Right ventricle myocardium superior (tissue), 1 donor: ENCODE measurements at places on chromosomes 4 and X.

- no peak for DNase-seq
These were observed 37.9 kb upstream of the GALNT7 start for GRCh38 chr4:173130687-173131086.

GRCh38 chr4:146143888-146144287 is 31.6 kb upstream of the LSM6 start:
- DNase-seq: no peak

DNA sequence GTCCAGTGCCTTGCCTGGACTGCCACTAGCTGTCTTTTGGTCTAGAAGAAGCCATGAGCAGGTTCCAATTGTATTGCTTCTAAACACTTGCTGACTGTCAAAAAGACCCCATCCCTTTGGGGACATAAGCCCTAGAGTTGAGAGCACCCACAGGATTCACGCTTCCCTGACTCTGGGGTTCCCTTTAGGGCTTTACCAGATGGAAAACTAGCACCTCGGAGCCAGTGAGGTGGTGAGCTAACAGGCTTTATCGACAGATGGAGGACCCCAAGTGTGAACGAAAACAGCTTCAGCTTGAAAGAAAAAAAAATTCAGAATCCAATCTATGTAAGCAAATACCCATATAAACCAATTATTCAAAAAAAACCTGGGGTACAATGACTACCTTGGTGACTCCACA is 90.8 kb downstream of the NAA11 start:
- no peak for DNase-seq

- no peak for DNase-seq
These were observed 31.1 kb downstream of the FGFRL1 start for GRCh38 chr4:1042352-1043055.

- no peak for DNase-seq
These were observed 574.2 kb upstream of the CPEB2 start for GRCh38 chr4:14428125-14428524.

DNA sequence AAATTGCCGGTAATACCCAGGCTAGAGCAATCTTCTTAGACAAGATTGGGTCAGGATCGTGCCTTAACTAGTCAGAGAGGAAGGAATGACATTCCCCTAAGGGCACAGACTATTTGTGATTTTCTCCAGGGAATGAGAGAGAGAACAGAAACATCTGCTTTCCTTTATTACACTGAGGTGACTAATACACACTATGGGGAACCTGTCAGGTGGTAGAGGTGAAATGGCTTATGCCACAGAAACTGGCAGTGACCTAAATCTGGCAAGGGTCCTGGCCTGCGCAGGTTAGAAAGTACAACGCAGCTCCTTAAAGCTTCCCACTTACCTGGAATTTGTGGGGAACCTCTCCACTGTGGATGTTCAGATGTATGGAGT is 16.6 kb upstream of the HPGD start:
- DNase-seq: no peak

- DNase-seq: no peak
These were observed 60.8 kb downstream of the SPCS3 start for GRCh38 chr4:176380352-176381157.

DNA sequence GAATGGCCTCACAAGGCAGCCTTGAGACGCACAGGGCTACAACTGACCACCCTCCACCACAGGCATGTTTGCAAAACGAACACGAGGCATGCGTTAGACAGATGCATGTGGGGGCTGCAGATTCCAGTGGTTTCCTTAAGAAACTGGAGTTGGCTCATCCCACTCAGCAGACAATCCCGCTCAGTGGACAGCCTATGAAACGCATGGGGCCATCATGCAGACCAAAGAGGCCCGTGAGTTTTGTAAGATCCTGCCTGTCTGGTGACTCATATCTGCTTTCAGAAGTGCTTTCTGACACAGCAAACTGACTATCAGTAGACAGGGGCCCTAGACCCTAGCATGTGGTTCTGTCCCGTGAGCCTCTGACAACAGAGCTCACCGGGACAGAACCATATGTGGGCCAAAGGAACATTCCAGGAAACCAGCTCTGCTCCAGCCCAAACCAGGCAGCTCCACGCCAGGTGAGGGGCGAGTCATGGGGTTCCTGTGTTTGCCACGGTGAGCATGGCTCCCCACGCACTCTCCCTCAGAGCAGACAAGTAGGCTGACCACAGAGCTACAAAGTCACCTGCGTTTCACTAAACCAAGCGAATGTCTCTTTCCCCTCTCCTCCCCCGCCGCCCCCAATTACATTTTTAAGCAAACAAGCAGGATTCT is 74.4 kb downstream of the MTMR1 start:
- DNase-seq: no peak

DNA sequence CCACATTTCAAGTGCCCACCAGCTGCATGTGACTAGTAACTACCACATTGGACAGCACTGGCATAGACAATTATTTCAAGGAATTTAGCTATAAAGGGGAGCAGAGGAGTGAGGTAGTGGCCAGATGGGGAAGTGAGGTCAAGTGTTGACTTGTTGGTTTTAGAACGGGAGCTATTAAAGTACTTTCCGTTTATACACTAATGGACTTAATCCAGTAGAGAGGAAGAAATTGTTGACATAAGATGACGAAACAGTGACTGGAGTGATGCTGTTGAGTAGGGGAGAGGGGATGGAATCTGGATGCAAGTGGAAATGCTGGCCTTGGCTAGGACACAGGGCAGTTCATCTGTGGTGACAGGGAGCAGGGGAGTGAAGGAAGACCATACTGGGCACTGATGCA is 154.4 kb downstream of the AMMECR1 start:
- DNase-seq: no peak

GRCh38 chrX:25646156-25646555 is 492.0 kb upstream of the MAGEB18 start:
- no peak for DNase-seq

DNA sequence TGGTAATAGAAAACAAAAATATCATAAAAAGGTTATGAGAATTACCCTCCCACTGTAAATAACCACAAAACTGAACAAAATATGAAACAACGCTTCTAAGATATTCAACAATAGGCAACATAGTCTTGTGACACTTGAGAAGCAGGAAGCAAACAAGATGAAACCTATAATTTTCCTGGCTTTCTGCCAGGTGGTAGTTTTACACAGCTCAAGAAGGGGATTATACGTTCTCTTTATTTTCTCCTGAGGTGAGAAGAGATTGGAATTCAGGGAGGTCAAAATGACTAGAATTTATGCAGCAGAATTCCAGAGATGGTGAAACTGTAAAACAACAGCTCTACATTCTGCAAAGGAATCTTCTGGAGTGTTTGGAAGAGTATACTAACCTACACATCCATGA is 186.0 kb downstream of the HHIP start:
- DNase-seq: no peak

GRCh38 chr4:183870997-183871396 is 34.1 kb upstream of the STOX2 start:
- no peak for DNase-seq

DNA sequence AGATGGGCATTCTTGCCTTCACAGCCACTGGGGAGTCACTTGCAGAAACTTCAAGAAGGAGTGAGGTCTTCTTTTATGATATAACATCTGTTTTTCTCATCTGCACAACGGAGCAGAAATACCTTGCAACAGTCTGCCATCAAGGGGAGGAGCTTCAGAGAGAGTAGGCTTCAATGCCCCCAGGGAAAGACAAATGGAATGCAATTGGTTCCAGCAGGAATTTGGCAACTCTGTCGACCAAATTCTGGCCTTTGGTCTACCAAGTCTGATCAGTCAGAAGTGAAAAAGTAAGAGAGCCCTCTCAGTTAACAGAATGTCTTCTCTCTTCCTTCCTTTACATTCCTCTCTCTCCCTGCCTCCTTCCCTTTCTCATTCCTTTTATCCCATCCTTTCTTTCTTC is 229.3 kb downstream of the IDS start:
- no peak for DNase-seq

DNA sequence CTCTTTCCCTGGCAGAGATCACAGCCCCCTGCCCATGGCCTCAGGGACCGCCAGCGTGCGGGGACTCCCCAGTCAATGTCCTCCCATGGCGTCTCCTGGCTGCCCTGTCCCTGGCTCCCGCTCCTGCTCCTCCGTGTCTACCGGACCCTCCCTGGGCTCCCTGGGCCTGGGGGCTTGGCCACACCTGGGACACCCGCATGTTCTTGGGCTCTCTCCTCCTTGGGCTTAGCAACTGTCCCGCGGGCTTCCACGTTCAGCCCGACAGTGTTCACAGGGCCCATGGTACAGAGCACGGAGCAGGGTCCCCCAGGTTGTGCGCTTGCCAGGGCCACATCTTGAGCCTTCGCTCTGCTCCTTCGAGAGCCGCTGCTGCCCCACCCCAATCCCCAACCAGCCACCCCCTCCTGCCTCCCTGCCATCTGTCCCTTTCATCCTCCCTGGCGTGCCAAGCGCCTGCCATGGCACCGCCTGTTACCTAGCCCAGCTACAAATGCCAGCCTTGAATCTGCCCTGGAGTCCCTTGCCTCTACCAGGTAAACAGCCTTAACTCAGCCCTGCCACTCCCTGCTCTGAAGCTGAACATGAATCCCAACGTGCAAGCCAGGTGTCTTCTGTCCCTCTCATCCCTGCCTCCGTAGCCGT is 3.9 kb downstream of the AVPR2 start:
- no peak for DNase-seq

DNA sequence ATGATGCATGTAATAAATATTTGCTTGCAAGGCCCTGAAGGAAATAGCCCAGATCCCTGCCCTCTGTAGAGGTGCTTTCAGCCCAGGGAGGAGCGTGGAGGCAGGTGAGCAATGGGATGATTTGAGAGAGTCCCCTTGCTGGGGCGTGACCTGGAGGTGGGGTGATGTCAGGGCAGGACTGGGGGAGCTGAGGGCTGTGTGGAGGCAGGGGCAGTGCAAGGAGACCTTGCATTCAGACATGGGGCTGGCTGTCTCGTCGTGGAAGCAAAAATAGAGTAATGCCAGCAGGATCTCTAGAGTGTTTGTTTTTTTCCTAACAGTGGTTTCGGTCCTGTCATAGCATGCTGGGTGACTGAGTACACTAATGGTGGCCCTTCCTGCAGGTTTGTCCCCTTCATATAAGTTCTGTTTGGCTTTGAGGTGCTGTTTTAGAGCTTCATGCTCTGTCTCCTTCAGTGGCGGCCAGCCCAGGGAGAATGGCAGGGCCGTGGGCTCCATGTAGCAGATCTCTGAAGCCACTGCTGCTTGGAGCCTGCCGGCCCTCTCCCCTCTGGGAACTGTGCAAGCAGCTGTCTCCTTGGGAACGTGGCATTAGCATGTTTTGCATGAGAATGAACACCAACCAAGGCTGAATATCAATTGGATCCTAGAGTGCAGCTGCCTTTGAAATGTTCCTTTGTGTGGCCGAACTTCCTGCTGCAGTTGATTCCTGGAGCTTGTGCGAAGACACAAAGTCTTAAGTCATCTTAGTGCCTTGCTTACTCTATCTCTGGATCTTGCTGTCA is 39.3 kb upstream of the CLDN34 start:
- DNase-seq: no peak

GRCh38 chr4:99405433-99406115 is 29.6 kb downstream of the ADH7 start:
- DNase-seq: peak; percentile 40

- no peak for DNase-seq
These were observed 16.9 kb downstream of the STAP1 start for GRCh38 chr4:67575232-67576058.

DNA sequence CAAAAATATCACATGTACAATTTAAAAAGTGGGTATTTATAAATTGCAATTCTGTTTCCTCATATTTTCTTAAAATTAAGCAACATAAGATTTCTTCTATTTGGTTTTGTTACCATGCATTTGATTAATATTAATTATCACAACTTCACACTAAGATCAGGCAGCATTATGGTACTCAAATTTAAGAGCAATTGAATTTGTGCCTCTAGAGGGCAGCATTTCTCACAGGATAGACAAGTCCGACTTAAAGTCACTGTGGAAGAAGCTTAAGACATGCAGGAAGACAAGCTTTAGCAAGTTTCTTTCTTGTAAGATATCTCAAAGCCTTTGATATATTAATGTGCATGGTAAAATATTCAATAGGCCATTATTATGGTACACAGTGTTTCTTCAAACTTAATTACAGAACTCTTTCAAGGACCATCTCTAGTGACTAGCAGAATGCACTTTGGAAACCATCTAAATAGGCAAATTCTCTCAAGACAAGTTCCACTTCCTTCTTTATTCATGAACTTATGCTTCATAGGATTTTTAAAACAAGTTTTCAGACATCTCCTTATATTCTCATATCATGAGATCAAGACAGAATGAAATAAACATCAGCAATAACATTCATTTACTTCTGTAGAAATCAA is 35.0 kb downstream of the FBXW7 start:
- DNase-seq: no peak

GRCh38 chr4:100811046-100811445 is 293.2 kb upstream of the EMCN start:
- no peak for DNase-seq

- DNase-seq: no peak
These were observed 845.2 kb downstream of the PCDH18 start for GRCh38 chr4:136687118-136687517.

GRCh38 chr4:86840858-86841257 is 8.3 kb downstream of the SLC10A6 start:
- DNase-seq: no peak

DNA sequence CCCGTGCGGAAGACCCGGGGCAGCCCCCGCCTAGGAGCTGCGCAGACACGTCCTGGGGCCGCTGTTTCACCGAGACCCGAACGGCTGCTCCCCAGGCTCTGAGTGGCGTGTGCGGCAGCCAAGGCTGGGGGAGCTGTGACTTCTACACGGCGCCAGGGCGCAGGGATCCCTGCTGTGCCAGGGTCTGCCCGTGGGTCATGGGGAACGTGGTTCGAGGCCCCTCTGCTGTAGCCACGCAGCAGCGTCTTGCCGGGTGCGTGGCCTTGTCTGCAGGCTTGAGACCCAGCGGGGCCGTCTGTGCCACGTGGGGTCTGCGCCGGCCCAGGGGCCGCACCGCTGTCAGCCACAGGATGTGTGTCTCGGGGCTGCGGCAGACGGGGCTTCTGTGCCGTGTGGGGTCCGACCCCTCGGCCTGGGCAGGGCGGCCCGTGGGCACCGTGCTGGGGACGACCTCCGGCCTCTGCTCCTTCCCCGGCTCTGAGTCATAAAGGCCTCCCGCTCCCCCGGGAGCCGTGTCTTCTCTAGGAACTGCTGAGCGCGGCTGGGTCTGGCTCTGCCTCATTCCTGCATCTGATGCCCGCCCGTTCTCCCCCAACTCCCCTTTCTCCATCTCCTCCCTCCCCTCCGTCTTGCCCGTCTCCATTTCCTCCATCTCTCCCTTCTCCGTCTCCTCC is 12.7 kb upstream of the GTPBP6 start:
- DNase-seq: peak; percentile 59

GRCh38 chr4:8010618-8011017 is 71.0 kb upstream of the AFAP1 start:
- no peak for DNase-seq

DNA sequence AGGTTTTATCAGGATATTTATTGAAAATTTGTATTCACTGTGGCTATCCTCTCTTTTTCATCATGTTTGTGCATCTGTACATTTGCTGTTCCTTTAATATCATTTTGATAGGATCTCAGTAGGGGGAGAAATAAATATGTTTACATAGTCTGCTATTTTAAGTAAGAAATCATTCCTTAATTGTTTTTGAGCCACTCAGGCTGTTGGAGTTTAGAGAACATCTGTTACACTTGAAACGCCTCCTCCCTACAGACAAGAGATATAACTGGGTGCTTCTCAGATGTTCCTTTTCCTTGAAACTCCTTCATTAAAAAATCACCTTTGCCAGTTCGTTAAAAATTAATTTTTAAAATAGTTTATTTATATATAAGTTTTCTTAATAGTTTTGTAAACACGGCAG is 59.4 kb downstream of the QRFPR start:
- no peak for DNase-seq

GRCh38 chr4:54571293-54572151 is 86.2 kb upstream of the KIT start:
- no peak for DNase-seq
